ENCODE measurements at places on chromosomes 13 and 19.

DNA sequence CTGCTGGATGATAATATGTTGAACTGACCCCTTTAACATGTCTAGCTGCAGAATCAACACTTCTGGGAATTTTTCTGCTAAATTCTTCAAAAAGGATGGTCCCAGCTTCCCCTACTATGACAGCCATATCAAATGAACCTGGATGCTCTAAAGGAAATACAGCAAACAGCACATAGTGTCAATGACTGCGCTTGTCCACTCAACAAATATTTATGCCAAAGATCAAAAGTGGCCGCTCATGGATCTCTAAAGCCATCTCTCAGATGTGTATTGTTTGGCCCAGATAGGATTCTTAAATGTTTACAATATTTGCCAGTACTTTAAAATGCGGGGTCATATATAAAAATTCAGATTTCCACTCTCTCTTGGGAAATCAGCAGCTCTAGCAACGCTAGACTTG is 3.3 kb downstream of the TBC1D4 start:
- no peak for DNase-seq

DNA sequence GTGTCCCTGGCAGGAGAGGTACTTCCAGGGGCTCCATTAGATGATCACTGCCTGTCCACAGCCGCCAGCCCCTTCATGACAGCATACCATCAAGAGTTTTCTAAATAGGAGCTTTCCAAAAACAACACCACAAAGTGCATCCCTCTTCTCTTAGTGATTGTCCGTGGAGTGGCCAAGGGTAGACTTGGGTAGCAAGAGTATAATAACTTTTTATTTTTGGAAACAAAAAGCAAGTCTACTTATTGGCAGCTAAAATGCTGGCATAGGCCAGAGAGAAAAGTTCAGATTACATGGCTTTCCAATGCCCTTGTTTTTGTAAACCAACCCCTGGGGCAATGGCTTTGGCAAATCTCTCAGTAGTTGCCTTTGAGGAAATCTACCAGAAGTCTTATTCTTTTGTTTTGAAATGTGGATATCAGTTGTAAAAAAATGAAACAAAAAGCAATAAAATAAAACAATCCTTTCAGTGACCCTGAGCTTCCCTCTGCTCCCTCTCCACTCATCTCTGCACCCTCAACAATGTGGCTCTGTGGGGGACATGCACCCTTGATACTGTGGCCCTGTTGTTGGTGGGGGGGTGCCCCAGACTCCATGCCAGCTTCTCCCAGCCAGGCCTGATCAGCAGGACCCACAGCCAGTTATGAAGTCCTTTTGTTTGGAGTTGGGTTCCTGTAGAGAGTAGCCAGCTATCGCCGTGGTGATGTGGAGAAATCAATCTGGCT is 294.1 kb downstream of the DLEU7 start:
- no peak for DNase-seq

- DNase-seq: no peak
Observed at GRCh38 chr19:3443840-3444694, 36.3 kb downstream of the SMIM24 start.

- DNase-seq: no peak
Observed at GRCh38 chr19:47260476-47260875, 4.2 kb downstream of the CCDC9 start.

- no peak for DNase-seq
Observed at GRCh38 chr13:78958006-78958405, 299.1 kb upstream of the OBI1 start.

GRCh38 chr13:68291595-68291994 is 1061.5 kb upstream of the PCDH9 start:
- DNase-seq: no peak

- DNase-seq: no peak
Observed at GRCh38 chr19:13938301-13939064, at the start of gene PODNL1. Gene PODNL1 (minus strand): TSS chr19:13938417. CDS start chr19:13938181, 236 bp downstream.

DNA sequence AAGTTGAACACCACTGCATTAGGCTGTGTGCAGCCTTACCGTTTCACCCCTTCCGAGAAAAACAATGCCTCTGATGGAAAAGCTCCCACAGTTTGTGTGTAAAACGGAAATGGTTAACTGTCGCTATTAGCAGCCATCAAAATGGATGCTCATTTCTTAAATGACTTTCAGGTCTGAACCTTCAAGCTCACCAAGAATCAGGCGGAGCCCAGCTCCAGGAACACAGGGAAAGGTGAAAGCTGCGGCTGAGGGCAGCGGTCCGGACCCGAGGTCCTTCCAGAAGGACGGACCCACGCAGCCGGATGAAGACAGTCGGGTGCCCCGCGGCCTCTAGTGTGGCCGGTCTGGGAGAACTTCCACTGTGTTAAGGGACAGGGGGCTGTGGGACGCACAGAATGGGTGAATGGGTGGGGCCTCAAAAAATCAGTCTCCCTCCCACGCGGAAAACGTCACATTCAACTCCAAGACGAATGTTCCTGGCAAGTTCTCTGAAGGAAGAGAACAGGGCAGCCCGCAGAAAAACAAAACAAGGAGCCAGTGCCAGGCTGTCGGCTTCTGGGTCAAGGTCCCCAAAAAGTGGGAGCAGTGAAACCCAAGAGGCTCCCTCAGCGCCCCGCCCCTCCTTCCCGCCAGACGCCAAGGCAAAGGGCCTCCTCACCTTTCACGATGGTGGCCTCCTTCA is 4.9 kb downstream of the IRS2 start:
- DNase-seq: no peak

- DNase-seq: no peak
Observed at GRCh38 chr13:21035498-21035897, 25.9 kb downstream of the LATS2 start.

- DNase-seq: no peak
Observed at GRCh38 chr13:24192057-24192810, 31.7 kb downstream of the SPATA13 start.

DNA sequence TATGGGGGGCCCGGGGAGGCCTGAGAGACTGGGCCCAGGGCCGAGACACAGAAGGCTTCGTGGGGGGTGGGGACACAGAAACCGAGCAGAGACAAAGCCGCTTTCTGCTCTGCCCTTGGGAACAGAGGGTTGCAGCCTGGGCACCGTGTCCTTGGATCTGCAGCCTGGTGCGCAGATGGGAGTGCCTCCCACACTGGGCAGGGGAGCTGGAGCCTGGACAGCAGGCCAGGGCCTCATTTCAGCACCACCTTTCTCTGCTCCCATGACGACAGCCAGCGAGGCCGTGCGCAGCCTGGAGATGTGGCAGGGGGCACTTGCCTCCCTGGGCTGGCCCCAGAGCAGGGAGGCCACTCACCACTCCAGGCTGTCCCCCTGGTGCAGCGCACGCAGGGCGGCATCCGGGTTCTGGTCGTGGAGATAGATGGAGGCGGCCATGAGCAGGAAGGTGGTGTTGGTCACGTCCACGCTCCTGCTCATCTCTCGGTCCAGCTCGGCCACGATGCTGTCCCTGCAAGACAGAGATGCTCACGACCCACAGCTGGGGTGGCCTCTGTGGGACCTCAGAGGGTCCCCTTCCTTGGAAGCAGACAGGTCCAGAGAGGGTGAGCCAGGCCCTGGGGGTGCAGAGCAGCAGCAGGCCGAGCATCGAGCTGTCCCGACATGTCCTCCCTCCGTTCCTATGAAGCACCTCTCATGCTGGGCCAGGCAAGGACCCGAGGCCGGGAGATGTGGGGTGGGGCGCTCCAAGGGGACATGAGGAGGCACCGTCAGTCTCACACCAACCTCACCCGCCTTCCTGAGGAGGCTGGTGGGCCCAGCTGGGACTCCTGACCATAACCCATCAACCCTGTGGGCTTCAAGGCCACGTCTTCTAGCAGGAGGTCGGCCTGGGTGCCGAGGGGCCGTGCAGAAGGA is 10.9 kb upstream of the CERS1 start:
- DNase-seq: no peak

DNA sequence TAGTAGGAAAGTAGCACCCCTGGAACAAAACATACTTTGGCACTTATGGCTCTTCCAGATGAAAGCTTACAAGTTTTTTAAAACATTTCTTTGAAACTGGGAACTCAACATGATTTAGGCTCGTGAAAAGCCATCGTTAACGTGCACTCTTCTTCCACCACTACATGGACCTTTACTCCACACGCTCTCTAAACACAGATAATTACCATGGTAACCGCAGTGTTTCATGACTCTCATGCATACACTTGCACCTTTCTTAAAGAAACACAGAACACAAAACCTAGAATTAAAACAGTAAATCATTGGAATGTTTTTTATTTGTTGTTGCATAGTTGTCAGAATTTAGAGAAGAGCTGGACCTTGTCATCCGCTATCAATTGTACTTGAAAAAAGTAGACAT is 154.3 kb downstream of the FGF9 start:
- no peak for DNase-seq

DNA sequence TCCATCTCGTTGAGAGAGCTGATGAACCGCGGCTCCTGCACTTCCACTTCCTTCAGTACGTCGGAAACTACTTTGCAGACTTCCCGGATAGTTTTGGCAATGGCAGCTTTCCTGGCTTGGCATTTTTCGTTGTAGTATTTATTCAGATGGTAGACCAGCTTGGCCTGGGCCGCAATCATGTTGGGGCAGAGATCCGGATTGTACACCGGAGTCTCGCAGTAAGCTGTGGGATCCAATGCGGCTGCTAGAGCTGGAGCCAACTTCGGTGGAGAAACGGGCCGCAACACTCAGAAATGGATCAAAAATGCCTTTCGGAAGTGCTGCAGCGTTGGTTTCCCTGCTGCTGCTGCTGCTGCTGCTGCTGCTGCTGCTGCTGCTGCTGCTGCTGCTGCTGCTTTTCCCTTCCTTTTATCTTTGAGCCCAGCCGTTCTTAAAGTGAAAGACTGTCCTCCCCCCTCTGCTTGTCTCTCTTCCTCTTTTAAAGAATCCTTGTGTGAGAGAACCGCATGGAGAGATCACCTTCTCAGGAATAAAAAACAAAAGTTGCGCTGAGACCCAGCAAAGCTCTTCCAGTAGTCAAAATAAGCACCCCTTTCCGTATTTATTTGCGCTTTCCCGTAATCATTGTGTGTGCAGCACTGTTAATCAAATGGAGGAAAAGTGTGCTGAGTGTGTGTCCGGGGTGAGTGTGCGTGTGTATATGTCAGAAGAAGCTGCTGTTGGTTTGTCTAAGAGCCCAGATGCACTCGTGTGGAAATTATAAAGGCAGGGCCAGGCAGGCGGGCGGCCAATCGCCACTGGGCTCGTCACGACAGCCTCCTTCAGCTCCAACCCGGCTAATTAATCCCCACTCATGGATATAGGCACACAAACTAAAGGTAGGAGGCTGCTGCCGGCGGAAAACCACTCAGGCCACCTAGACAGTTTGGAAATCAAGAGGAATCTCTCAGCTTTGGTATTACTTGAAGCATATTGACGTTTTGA is at the start of gene MAB21L1:
TSS of gene MAB21L1 (minus strand) at position 730 of the 984 bp plus-strand sequence. CDS start at position 179, 551 bp downstream.
- DNase-seq: no peak

DNA sequence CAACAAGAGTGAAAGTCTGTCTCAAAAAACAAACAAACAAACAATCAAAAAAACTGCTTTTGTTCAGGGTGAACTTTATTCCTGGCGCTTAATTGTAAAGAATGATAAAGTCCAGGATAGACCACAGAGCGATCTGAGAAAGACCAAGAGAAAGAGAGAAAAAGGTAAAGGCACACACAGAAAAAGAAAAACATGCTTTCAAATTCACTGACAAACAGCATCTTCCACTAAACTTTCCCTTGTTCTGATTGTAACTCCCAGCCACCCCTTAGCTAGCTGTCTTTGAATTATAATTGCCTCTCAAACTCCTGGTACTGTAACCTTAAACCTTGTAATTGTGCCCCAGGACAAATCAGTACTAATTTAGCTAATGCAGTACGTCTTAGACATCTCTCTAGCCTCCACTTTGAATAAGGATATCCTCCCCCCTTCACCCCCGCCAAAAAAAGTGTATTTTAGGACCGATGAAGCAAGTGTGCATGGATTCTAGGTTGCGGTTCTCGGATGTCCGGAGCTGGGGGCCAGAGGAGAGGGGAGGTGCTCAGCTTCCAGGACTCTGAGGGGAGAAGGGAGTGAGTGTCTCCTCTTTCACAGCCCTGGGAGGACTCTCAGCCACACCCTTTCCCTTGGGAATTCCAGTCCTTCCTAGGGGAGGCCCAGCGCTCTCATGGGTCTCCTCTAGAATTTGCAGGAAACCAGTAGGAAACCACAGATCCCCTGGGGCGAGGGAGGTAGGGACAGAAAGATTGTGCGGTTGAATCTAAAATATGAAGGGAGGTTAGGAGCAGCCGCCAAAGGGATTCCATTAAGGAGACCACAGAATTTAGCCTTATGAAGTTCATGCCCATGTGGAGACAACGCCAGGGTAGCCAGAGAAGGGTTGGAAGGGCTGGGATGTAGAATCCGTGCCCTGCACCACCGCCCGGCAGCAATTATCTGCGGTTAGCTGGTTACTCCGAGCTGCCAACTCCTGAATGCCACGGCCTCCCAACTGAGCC is 19.7 kb downstream of the ZNF536 start:
- DNase-seq: no peak

DNA sequence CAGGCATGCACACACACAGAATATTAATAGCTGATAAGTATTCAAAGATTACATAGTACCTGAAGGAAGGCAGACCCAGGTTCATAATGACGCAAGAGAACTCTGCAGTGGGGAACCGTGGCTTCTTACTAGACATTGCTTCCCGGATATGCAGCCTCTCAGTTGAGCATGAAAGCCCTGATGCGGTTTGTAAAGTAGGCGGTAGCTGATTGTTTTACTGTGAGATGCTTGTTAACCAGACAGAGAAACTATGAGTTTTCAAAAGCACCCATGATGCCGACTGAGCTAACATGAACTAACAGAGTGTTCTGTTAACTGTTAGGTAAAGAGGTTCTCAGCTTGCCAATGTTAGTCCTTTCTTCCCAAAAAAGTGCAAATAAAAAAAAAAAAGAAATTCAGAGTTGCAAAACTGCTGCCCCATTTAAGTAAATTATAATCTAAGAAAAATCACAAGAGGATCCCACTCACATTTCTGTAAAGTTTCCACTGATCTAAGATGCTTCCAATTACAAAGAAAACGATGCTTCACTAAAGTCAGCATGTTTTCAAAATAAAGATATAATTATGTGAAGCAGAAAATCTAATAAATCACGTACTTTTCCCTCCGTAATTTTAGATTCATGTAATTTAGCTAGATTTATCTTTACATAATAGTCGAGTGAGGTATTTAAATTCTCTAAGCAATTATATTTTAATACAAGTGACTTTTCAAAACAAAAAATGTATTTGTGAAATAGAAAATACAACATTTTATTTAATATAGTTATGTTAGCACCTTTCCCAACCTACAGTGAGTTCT is 2.2 kb downstream of the FLT1 start:
- no peak for DNase-seq

DNA sequence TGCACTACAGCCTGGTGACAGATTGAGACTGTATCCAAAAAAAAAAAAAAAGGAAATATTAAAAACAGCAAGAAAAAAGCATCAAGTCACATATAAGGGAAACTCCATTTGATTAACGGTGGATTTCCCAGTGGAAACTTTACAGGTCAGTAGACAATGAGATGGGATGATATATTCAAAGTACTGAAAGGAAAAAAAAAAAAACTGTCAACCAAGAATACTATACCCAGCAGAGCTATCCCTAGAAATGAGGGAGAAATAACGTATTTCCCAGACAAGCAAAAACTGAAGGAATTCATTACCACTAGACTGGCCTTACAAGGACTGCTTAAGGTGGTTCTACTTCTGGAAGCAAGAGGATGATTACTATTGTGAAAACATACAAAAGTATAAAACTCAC is 87.4 kb downstream of the C1QTNF9 start:
- no peak for DNase-seq

GRCh38 chr13:102598061-102598460 is 1.3 kb downstream of the TPP2 start:
- no peak for DNase-seq

GRCh38 chr19:54453921-54454780 is 5.2 kb downstream of the LENG8 start:
- no peak for DNase-seq

Measured in stimulated activated CD8-positive, alpha-beta memory T cell treated with anti-CD3 and anti-CD28 coated beads, Interleukin-2, amount 100 ng/mL, for 1 hour (primary cell).